ENCODE measurements at places on chromosomes 4 and X. TPM values are rescaled to one million over a fixed set of nuclear protein-coding genes. Genes with fewer than 3 reads are reported as not detected.

CLIC2 gene
- polyA plus RNA-seq = 6.4 TPM

GRCh38 chr4:173013232-173013930, 155.2 kb upstream of the GALNT7 start:
- peak; percentile 63 for DNase-seq

DNA sequence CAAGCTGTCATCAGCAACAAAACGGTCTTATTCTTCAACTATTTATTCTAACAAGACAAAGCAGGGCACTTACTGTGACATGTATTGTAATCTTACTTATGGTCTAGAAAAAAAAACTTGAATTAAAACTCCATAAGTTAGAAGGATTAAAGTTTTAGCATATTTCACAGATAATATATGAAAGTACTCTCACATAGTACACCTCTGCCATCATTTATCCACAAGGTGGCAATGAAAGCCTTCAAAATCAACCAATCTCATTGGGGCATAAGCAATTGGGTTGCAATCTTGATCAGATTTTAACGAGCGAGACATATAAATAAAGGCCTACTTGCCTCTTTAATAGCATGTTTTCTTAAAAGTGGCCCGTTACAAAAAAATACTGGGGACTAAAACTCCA, 1382.9 kb downstream of the FAM133A start:
- DNase-seq = no peak

- DNase-seq = no peak
Measured at GRCh38 chrX:132207996-132208395, 11.3 kb downstream of the RAP2C start.

DNA sequence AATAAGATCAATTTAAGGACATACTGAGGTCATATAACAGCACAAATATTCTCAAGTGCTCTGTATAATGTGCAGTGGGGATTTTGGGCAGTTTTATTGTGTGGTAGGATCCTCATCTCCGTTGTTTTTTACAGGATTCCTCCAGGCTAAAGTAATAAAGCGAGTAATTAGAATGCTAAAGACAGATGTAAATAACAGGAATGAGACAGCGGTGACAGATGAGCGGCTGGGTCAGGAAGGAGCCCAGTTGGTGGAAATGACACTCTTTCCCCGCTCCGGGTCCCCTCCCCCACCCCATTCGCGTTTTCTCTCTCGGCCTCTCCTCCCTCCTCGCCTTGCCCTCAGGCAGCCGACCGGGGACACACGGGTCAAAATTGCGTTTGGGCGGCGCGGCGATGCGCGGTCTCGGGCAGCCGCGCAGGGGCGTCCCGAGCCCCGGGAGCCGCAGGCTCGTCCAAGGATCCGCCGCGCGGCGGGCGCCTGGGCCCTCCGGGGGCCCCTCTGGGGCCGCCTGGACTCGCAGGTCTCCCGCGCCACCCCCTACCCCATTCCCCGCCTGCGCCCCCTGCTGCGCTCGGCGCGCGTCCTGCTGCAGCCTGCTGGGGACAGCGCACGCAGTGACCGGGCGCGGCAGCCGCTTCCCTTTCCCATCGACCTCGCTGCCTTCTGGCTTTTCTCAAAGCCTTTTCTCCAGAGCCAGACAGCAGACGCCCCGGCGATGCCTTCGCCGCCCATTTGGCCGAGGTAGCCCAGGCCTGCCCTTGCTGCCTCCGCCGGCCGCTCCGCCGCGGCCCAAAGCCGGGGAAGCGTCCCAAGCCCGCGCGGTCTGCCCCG, 16.2 kb downstream of the POU4F2 start:
- DNase-seq = no peak

DNA sequence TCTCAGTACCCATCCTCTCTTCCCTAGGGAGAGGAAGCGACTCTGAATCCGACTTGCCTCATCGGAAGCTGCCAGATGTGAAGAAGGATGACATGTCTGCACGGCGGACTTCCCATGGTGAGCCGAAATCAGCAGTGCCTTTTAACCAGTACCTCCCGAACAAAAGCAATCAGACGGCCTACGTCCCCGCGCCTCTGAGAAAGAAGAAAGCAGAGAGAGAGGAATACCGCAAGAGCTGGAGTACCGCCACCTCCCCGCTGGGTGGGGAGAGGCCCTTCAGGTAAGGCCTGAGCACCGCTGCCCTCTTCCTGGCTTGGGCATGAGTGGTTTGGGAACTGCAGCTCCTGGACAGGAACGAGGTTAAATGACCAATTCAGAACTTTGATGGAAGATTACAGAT, 81.2 kb downstream of the LIMCH1 start:
- no peak for DNase-seq

DNA sequence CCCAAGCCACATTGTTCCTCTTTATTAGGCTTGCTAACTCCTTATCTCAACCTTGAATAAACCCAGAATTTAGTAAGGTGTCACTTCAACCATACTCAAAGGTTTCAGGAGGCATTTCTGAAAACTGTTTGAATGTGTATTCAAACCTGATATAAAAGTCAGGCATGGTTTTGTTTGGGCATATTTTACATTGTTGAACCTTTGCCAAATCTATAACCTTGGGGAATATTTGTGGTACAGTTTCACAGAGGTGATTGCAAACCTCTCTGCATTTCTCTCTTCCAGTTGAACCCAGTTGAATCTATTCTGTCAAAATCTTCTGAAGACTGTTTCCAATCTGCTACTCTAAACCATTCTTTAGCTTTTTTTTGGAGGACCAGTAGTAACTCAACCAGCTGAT, 409.0 kb downstream of the TECRL start:
- no peak for DNase-seq

DNA sequence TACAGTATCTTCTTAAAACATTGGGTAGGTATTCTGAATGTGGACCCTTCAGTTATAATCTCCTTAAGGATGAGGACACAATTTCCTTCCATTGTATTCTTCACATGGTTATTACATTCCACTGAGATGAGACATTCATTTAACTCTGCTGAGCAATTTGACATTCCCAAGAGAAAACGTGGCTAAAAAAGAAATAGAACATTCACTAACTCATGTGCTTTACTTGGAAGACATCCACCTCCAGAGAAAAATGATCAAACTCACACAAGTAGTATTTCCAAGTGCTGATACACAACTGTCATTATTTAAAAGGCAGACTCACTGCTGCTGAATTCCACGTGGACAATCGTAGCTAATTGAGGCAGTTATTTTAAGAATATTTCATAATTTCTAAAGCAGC, 227.9 kb upstream of the ANKRD50 start:
- peak; percentile 68 for DNase-seq

OPN1MW3 gene
- polyA plus RNA-seq = not detected

GRCh38 chr4:59570860-59571476, 1629.2 kb upstream of the ADGRL3 start:
- DNase-seq = peak; percentile 15

- DNase-seq = no peak
Measured at GRCh38 chr4:24303926-24304325, 280.4 kb downstream of the DHX15 start.

- no peak for DNase-seq
Measured at GRCh38 chr4:153916273-153916755, 127.4 kb upstream of the SFRP2 start.

GRCh38 chr4:8547108-8547911, 32.9 kb upstream of the GPR78 start:
- no peak for DNase-seq

TCEANC gene
- 5.3 TPM for polyA plus RNA-seq

GRCh38 chrX:149650162-149650561, 18.6 kb upstream of the TMEM185A start:
- DNase-seq = no peak

- no peak for DNase-seq
Measured at GRCh38 chrX:130725519-130725918, 177.5 kb downstream of the ENOX2 start.

IL9R gene
- not detected for polyA plus RNA-seq

IQCM gene
- not detected for polyA plus RNA-seq

GRCh38 chr4:3630598-3631543, 98.6 kb upstream of the LRPAP1 start:
- no peak for DNase-seq

- no peak for DNase-seq
Measured at GRCh38 chr4:141016117-141016798, 117.0 kb downstream of the RNF150 start.

DNA sequence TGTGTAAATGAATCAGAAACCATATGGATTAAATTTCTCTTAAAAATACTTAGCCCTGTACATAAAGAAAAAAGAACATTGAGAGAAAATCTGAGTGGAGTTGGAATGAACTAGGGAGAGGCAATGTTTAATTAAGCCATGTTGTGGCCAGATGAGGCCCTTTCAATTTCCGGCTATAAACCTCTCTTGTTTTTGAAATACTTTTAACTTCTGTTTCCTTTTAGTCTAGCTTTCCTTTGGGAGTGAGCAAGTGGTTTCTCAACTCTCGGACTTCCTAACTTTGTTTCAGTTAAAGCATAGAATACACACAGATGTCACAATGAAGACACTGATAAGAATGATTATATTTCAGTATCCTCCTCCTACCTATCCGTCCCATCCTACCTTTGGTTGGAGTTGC, 197.2 kb downstream of the ARHGAP24 start:
- no peak for DNase-seq

DNA sequence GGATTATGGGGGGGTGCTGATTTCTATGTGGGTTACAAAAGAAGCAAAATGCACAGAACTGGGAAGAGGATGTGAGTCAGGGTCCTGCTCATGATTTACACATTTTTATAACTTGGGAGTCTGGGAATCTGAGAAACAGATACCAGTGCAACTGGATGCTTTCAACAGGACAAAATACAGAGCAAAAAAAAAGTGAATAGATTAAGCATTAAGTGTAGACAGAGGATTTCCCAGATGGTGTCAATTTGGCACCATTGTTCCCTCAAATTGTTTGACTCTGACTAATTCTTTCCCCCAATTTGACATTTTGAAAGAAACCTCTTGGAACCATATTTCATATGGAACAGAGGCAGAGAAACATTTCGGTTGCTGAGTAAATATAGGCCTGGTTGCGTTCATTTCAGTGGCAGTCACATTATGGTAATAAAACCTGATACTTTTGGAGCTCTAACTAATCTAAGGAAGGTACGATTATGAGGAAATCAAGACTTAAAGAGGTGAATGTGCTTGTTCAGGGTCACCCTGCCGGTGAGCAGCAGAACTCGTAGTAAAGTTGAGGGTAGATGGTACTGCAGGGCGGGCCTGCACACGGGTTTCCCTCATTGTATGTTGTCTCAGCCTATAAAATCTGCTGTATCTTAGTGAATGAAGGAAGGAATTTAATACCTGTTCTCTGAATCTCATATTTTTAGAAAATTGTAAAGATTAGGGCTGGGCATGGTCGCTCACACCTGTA, 18.7 kb upstream of the CDKL5 start:
- DNase-seq = no peak

- no peak for DNase-seq
Measured at GRCh38 chrX:13009844-13010243, 34.6 kb downstream of the FAM9C start.

EREG gene
- 0.41 TPM for polyA plus RNA-seq

RADX gene
- polyA plus RNA-seq = 2.7 TPM

DNA sequence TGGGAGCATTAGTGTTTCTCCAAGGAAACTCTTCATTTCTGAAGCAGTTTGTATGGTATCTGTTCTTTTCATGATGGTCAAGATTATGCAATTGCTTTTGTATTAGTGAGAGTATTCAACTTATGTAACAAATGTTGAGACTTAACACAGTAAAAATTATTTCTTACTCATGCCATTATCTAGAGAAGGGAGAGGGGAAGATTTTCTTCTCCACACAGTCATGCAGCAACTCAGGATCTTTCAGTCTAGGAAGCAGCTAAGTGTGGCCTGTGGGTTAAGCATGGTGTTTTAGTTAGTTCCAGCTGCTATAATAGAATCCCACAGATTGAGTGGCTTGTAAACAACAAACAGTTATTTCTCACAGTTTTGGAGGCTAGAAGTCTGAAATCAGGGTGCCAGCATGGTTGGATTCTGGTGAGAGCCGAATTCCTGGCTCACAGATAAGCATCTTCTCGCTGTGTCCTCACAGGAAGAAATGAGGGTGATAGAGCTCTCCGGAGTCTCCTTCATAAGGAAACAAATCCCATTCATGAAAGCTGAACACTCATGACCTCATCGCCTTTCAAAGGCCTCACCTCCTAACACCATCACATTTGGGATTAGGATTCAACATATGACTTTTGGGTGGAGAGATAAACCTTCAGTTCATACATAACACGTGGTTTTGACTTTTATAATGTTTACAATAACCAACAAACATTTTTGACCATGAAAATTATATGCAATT, 101.2 kb downstream of the FRMPD4 start:
- DNase-seq = no peak

GRCh38 chr4:158949099-158949498, 153.8 kb upstream of the RAPGEF2 start:
- DNase-seq = no peak

GRCh38 chrX:107610667-107611066, 17.6 kb upstream of the PRPS1 start:
- no peak for DNase-seq

DNA sequence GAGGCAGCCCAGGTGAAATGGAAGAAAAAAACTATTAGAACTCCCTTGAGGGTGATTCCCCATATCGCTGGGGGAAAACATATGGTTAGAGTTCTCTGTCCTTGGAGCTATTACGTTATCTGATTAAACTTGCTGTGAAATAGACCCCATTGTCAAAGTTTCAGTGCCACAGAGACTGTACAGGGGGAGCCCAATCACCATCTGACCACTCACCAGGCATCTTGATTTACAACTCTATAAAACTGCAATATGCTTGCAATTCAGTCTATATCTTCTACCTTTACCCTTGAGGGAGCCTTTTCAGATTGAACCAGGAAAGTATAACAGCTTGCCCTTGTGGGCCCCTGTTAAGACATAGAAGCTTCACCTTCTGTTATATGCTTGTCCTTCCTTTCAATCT, 18.2 kb downstream of the TMEM255A start:
- DNase-seq = no peak

DNA sequence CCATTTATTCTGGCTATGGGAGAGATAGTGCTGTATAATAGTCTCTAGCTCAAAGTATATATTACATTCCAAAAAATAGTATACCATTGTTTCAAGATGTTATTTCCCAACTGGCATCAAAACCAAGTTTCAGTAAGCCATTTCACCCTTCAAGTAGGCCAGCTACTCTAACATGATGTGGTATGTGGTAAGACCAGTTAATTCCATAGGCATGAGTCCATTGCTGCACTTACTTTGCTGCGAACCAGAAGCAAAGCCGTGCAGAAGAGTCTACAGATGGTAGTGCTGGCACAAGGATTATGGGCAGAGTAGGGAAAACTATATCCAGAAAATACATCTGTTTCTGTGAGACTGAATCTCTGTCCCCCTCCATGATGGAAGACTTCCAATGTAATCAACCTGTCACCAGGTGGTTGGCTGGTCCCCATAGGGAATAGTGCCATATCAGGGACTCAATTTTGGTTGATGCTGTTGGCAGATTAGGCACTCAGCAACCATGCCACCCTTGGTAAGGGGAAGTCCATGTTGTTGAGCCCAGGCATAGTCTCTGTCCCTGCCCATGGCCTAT, 49.8 kb upstream of the HSD17B10 start:
- no peak for DNase-seq

COL4A5 gene
- polyA plus RNA-seq = 18.2 TPM

DNA sequence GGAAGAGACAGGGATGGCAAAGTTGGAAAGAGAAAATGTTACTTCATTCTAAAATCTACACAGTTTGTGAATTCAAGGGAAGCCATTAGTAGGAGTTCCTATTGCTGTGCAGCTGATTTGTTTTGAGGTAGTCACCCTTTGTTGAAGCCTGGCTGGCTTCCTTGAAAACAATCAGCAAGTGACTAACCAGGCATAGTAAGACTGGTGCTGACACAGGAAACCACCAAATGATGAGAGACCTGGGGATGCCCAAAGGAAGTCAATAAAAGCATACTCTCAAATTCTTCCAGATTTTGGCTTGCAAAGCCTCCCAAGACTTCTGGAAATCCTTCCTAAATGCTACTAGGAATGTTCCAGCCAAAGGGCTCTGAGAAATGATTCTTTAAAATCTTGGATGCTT, 23.9 kb upstream of the PRDM8 start:
- DNase-seq = no peak

SLITRK4 gene
- polyA plus RNA-seq = 3.6 TPM

SMIM10 gene
- 15.8 TPM for polyA plus RNA-seq

ADD1 gene
- polyA plus RNA-seq = 256 TPM
